ENCODE measurements at places on chromosomes 4 and X.
A peak's percentile ranks its signal among the peaks of the same experiment; 100 is the strongest.

DNA sequence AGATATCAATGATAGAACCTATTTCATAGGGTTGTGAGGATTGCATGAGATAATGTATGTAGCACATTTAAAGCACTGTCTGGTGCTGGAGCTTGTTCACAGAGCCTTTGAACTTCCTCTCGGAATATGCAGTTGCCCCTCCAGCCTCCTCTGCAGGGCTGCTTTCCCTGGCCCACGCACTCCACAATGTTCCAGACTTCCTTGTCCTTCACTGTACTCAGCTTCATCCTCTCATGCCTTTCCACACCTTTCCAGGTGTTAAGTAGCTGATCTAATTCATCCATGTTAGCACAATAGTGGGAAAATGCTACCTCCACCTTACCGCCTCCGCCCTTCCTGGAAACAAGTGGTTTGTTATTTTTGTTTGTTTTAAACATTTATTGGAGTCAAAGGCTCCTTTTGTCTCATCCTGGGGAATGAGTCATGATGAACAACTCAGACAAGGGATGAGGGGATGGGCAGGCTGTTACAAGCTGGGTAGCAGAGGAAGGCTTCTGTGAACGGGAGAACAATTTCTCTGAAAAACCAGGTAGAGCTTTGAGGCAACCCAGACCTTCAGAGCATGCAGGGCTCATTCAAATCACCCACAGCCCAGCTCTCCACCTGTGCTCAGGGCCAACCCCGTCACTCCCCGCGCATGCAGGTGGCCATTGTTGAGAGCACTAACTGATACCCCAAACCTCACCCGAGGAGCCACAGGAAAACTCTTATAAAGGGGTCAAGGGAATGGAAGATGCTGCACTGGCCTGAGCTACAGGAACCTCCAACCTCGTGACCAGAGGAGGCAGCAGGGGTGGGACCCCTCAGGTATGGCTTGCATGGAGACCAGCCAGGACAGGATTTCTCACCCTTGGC is 84.9 kb upstream of the TBL1X start:
- DNase-seq = no peak

- peak; percentile 40 for DNase-seq
Observed at GRCh38 chr4:101730291-101731117, 60.0 kb upstream of the BANK1 start.

- no peak for DNase-seq
Observed at GRCh38 chr4:19615086-19615689, 636.5 kb upstream of the SLIT2 start.

GRCh38 chr4:15007201-15007600 is 4.9 kb downstream of the CPEB2 start:
- no peak for DNase-seq

DNA sequence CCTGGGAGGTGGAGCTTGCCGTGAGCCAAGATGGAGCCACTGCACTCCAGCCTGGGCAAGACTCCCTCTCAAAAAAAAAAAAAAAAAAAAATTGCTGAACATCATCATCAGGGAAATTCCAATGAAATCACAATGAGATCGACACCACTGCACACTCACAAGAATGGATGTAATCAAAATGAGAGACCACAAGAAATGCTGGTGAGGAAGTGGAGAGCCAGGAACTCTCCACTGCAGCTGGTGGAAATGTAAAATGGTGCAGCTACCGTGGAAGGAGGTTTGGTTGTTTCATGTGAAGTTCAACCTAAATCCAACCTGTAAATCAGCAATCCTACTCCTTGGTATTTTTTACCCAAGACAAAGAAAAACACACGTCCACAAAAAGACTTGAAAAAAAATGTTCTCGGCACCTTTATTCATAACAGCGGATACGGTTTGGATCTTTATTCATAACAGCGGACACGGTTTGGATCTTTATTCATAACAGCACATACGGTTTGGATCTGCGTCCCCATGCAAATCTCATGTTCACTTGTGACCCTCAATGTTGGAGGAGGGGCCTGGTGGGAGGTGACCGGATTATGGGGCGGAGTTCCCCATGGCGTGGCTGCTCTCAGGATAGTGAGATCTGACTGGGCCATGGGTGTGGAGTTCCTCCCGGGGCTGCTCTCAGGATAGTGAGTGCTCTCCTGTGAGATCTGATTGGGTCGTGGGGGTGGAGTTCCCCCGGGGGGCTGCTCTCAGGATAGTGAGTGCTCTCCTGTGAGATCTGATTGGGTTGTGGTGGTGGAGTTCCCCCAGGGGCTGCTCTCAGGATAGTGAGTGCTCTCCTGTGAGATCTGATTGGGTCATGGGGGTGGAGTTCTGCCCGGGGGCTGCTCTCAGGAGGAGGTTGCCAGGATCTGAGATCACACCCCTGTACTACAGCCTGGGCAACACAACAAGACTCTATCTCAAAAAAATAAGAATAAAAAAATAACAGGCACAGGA is 7.7 kb downstream of the GAK start:
- peak; percentile 17 for DNase-seq

- no peak for DNase-seq
Observed at GRCh38 chr4:106287353-106287969, 28.5 kb downstream of the TBCK start.

GRCh38 chr4:150087006-150087405 is 8.8 kb downstream of the DCLK2 start:
- DNase-seq = no peak

DNA sequence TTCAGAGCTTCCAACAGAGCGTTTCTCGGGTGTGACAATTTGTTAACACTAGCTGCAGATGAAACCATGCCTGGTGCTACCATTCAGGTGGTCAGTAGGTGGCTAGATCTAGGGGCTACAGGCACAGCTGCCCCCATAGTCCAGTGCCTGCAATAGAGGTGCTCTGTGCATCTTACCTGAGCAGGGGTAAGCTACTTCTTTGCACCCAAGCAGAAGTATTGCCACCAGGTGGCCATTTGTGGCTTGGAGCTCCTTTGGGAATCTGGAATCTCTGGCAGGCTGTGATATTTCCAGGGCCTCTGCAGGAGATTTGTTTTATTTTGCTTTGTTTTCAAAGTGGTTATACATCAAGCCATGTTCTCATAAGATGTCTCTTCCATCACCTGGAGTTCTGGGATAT is 170.7 kb upstream of the PUDP start:
- no peak for DNase-seq

- peak; percentile 37 for DNase-seq
Observed at GRCh38 chr4:113052379-113052951, 3.0 kb downstream of the ANK2 start.

- DNase-seq = no peak
Observed at GRCh38 chr4:6169239-6169638, 31.1 kb downstream of the JAKMIP1 start.

DNA sequence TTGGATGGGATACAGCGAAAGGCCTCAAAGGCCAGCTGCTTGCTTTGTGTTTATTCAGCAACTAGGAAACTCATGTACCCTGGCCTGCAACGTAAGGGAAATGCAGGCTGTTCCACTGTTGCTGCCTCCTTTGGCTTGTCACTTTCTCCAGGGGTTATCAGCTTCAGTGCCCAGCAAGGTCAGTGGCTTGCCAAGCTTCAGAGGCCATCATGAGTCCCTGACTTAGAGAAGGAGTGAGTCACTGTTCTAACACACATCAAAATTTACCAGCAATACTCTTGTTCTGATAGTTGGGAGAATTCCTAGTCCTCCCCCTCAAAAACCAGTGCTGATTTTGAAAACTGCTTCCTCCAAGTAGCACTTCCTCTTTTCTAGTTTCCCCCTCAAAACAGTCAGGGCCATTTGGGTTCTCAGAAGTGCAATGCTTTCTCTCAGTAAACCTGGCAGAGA is 250.8 kb downstream of the ARHGAP24 start:
- peak; percentile 7 for DNase-seq

GRCh38 chr4:165872461-165873297 is at the start of gene TLL1:
TLL1 (plus strand) TSS chr4:165873237; CDS start chr4:165873905, 668 bp downstream.
- no peak for DNase-seq

DNA sequence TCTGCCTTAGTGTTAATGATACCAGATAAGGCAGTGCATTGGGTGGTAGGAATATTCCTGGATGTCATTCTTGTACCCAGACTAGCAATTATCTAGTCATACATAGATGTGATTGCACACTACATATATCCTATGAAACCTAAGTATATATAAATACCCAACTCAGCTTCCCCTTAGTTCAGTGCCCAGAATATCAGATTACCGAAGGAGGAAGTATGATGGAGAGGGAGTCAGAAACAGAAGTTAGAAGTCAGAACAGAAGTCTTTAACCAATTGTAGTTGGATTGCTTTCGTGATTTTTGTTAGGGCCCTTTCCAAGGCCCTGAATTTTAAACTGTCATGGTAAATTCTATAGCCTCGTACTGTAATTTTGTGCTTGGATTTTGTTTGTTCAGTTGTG is 42.9 kb downstream of the MOB1B start:
- DNase-seq = no peak

- no peak for DNase-seq
Observed at GRCh38 chr4:25154594-25155265, 5.5 kb downstream of the SEPSECS start.

GRCh38 chr4:79915246-79915645 is 157.8 kb downstream of the ANTXR2 start:
- no peak for DNase-seq

GRCh38 chr4:20809812-20810211 is 109.6 kb downstream of the PACRGL start:
- DNase-seq = no peak

DNA sequence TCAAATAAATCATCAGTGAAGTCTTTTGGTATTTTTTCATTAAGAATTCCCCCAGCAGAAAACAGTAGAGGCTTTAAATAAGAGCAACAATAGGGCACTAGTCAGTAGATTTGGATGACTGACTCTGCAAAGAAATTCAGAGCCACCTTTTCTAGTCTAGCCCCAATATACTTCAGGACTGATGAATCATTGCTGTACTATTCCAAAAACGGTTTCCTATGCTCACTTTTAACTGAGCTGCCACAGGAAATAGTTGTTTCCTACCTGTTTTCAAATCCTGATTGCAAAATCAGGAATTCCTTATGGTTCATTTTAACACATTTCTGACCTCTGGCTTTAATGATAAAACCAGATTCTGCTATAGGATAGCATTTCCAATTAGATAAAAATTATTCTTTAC is 171.6 kb downstream of the NR3C2 start:
- DNase-seq = no peak

- DNase-seq = no peak
Observed at GRCh38 chr4:40462326-40462725, 127.2 kb downstream of the CHRNA9 start.

GRCh38 chrX:103330681-103331288 is 746 bp downstream of the TCEAL7 start:
- peak; percentile 33 for DNase-seq

DNA sequence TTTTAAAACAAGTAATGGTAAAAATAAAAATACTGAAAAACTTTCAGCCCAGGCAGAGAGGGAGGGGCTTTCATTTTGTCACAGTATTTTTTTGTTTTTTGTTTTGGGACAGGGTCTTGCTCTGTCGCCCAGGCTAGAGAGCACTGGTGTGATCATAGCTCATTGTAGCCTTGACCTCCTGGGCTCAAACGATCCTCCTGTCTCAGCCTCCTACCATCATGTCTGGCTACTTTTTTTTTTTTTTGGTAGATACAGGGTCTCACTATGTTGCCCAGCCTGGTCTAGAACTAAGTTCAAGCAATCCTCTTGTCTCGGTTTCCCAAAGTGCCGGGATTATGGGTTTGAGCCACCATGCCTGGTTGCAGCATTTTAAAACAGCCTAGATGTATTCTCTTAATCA is 40.8 kb upstream of the FAT1 start:
- no peak for DNase-seq

GRCh38 chr4:99886146-99886545 is 8.1 kb downstream of the LAMTOR3 start:
- DNase-seq = no peak

DNA sequence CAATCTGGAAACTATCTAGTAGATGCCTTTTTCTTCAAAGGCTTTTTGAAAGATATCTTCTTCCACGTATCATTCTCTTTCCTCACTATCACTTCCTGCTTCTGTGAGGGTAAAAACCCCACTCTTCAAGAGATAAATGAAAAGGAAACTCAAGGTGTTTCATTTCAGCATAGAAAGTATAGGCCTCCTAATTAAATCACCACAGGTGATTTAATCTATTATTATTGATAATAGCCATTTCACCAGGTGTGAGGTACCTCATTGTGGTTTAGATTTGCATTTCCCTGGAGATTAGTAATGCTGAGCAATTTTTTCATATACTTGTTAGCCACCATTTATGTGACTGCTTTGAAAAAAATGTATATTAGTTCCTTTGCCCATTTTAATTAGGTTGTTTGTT is 92.0 kb upstream of the EMCN start:
- DNase-seq = no peak

- DNase-seq = no peak
Observed at GRCh38 chr4:55608591-55608990, 16.5 kb upstream of the PDCL2 start.

DNA sequence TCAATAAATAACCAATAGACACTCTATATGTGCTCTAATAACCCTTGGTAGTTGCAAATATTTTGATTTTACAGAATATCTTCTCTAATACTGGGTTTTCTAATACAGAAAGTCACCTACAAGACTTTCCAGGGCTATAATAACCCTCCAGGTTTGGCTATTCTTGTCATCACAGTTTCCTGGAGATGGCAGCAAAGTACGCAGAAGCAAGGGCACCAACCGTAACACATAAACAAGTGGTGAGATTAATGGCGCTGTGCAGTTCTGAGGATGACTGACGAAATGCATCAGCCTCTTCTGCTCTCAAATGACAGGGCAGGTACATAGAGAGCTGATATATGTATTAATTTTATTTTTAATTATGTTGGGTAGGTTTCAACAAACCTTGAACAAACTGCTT is 122.4 kb downstream of the C4orf33 start:
- DNase-seq = no peak

GRCh38 chr4:14667624-14668151 is 334.6 kb upstream of the CPEB2 start:
- no peak for DNase-seq

- DNase-seq = no peak
Observed at GRCh38 chr4:92231511-92231910, 72.3 kb upstream of the GRID2 start.

DNA sequence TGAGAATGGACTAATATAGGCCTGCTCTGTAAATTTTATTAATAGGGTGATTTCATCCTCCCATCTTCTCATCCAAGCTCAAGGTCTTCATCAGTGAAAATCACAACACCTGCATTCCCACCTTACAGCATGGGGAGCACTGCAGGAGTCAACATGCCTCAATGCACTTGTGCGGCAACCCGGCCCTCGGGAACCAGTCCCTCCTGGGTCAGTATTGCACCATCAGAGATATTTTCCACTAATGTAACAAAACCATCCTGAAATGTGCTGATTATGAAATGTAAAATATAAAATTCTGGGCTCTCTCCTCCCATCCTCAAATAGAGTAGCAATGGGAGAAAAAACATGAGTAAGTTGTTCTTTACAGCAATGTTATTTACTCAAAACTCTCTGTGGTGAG is 13.0 kb downstream of the USP46 start:
- no peak for DNase-seq

GRCh38 chrX:97806238-97806637 is 922.5 kb downstream of the RPA4 start:
- no peak for DNase-seq
